ENCODE measurements at places on chromosomes 12 and 14. TPM values are rescaled to one million over a fixed set of nuclear protein-coding genes. Genes with fewer than 3 reads are reported as not detected.

Gene FAIM2
- total RNA-seq: 1.1 TPM

Gene TMCC3
- total RNA-seq: not detected

Gene PTCSC3
- total RNA-seq: not detected

Gene ADGRD1
- total RNA-seq: not detected

Gene FGF23
- not detected for total RNA-seq

Gene TMEM30B
- total RNA-seq: not detected

Gene FAM181A
- not detected for total RNA-seq

Gene ZDHHC22
- total RNA-seq: not detected

Gene AKAP3
- 0.64 TPM for total RNA-seq

Gene RCOR1
- total RNA-seq: 21.6 TPM

Gene GPRC5D
- not detected for total RNA-seq
